ENCODE measurements at places on chromosomes 16 and 17. TPM values are rescaled to one million over a fixed set of nuclear protein-coding genes. Genes with fewer than 3 reads are reported as not detected.

WNK4 gene
- total RNA-seq: 0.26 TPM

CDH1 gene
- 95.3 TPM for total RNA-seq

DNA sequence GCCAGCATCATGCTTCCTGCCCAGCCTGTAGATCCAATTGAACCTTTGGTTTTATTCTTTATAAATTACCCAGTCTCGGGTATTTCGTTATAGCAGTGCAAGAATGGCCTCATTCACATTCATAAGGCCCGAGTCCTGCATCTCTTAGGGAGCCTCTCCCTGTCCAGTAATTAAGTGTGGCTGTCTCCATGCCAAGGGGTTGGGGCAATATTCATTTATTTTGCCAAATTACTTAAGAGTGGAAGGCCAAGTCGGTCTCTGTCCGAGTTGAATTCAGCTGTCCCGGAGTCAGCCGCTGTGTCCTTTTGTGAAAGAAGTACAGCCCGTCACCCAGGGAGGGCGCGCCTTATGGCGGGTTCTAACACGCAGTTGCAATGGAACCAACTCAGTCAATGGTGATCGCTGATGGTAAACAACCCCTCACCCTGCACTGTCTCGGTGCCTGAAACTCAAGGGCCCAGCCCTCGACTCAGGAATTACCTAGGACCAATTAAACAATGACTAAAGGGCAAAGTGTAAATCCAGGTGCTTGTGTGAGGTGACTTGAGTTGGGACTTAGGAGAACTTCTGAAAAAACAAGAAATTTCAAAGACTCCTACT, 22.2 kb downstream of the KIAA0513 start:
- H3K36me3 ChIP-seq: no peaks in the 10 kb centered on the region
- H3K27ac ChIP-seq: no peak overlapping the region
- H3K4me1 ChIP-seq: peaks cover 28% of the 10 kb centered on the region
- no peak overlapping the region for H3K4me3 ChIP-seq

GRCh38 chr16:89534252-89534756, 26.1 kb downstream of the SPG7 start:
- peaks cover 34% of the 10 kb centered on the region for H3K36me3 ChIP-seq
- DNase-seq: no peak
- no peaks in the 10 kb centered on the region for H3K27me3 ChIP-seq
- no peak overlapping the region for H3K4me3 ChIP-seq
- peak overlapping the region; percentile 40 for H3K27ac ChIP-seq

GRCh38 chr17:79280866-79281572, 206.4 kb downstream of the ENGASE start:
- no peaks in the 10 kb centered on the region for H3K36me3 ChIP-seq
- no peaks in the 10 kb centered on the region for H3K27me3 ChIP-seq
- no peak for DNase-seq
- H3K27ac ChIP-seq: no peak overlapping the region

DNA sequence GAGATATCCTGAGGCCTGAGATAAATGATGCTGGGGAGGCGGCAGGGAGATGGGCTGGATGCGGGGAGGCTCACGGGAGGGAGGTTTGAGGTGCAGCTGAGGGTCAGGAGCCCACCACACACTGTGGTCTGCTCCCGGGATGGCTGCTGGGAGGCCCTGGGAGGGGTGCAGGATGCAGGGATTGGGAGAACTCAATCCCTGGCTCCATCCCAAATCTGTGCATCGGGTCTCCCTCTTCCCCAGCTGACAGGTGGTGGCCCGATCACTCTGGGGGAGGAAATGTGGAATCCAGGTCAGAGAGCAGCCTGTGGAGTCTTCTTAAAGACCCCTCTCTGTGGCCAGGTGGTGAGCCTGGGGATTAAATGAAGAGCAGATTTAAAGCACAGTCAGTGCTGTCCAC, 12.0 kb downstream of the PHB1 start:
- H3K27me3 ChIP-seq: no peaks in the 10 kb centered on the region
- H3K4me1 ChIP-seq: peaks cover under 1% of the 10 kb centered on the region
- H3K27ac ChIP-seq: no peak overlapping the region
- H3K36me3 ChIP-seq: no peaks in the 10 kb centered on the region
- DNase-seq: no peak

GRCh38 chr16:31183432-31184428, 3.8 kb downstream of the FUS start:
- no peak for DNase-seq
- peaks cover 38% of the 10 kb centered on the region for H3K36me3 ChIP-seq
- H3K4me3 ChIP-seq: no peak overlapping the region
- H3K27ac ChIP-seq: no peak overlapping the region
- no peaks in the 10 kb centered on the region for H3K27me3 ChIP-seq
- H3K4me1 ChIP-seq: peaks cover 31% of the 10 kb centered on the region

GRCh38 chr17:79147746-79148506, 73.3 kb downstream of the ENGASE start:
- H3K27ac ChIP-seq: no peak overlapping the region
- H3K4me3 ChIP-seq: no peak overlapping the region
- no peak for DNase-seq
